ENCODE measurements at places on chromosomes 1 and 21.

GRCh38 chr1:226310245-226310540, 1.2 kb upstream of the LIN9 start:
- no peak for DNase-seq

DNA sequence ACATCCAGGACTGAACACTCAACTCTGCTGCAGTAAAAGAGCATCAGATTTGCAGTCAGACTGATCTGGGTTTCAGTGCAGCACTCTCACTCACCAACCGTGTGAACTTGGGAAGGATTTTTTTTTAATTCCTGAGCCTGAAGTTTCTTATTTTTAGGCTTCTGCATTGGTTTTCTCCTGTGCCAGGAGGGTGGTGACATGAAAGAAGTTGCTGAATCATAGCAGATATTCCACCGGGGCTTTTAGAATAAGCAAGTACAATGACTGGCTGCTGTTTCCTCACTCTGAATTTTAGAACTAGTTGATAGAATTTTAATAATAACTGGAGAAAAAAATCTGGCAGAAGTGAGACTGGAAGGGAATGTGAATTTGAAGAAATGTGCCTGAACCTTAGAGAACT, 11.6 kb downstream of the ADAM30 start:
- no peak for DNase-seq

DNA sequence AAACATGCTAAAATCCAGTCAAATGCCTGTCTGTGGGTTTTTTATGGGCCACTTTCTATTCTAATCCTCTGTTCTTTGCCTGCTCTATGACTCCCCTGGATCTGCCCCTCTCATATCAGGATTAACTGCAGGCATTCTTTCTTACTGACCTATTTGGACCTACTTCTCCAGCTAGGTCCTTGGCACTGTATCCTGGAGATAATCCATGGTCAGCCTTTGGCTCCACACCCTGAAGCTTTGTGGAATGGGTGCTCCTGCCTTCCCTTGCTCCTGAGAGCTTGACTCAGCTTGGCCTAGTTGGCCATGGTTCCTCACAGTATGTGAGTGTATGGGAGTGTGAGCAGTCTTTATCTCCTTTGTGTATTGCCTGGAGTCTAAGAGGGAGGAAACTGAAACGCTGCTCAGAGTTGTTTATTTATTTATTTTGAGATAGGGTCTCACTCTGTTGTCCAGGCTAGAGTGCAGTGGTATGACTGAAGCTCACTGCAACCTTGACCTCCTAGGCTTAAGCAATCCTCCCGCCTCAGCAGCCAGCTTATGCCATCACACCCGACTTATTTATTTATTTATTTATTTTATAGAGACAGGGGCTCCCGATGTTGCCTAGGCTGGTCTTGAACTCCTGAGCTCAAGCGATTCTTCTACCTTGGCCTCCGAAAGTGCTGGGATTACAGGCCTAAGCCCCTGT, 28.7 kb upstream of the CDC14A start:
- DNase-seq: no peak

GRCh38 chr1:229035054-229035747, 235.7 kb upstream of the RAB4A start:
- DNase-seq: no peak

- no peak for DNase-seq
These were observed 483.9 kb downstream of the DISC1 start for GRCh38 chr1:232110281-232111090.

GRCh38 chr1:28172713-28173150, 3.8 kb downstream of the PTAFR start:
- no peak for DNase-seq

DNA sequence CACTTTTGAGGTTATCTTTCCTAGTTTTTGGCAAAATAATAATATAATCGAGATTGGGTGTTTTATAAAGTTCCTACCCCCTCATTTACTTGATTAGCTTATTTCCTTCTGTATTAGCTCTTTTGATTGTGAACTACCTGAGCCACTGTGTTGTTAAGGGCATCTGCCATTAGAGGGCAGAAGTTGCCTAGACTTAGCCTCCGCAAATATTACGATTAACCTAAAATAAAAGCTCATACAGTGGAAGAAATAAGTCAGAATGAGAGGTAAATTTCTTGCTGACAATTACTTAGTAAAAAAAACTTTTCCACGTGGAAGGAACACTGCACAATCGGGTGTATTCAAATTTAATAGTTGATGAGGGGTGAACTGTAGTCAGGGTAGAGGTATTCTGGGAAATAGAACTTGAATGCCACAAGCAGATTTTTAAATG, 2.3 kb downstream of the H3-3A start:
- DNase-seq: peak; percentile 28

GRCh38 chr21:40680311-40680710, 166.6 kb downstream of the DSCAM start:
- DNase-seq: no peak

DNA sequence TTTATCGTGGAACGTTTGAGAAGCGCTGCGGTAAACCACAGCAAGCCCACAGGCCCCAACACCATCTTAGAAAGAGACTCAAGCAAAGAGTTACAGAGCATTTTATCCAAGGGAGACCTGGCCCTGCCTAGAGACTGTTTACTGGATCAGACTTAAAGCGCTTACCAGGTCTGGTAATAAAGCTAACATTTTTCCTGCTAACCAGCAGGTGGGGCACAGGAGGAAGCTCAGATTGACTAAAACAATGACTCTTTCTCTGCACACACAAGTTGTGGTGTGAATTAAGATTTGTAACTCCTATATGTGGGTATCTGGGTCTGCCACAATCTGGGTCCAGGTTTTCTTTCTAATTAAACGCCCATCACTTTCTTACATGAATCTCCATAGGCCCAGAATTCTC, 136.5 kb upstream of the ETS2 start:
- no peak for DNase-seq

GRCh38 chr1:75722966-75723365, 1.5 kb upstream of the ACADM start:
- DNase-seq: no peak

DNA sequence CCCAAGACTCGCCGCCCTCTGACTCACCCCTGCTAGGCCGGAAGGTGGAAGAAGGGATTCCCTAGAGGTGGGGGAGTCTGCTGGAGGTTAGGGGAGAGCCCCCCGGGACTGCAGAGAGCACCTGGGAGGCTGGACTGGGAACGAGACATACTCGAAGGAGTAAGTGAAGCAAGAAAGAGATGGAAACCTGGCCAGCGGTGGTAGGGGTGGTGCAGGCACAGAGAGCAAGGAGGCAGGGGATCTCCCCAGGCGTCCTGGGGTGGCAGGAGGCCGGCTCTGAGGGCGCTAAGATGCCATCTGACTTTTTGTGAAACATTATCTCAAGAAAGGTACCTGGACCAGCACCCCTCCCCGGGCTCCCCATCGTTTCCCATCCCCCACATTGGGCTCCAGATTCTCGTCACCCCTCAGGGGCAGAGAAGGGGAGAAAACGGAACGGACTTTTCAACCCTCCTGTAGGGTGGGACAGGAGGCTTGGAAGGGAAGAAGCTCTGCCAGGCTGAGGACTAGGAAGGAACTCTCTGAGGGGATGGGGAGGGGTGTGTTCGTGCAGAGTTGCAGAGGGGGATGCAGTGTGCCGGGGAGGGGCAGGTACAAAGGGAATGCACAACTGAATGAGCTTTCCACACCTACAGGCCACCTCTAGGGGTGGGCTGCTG, 708 bp downstream of the CHRNB2 start:
- no peak for DNase-seq

- no peak for DNase-seq
These were observed 32.0 kb upstream of the PSEN2 start for GRCh38 chr1:226838456-226838855.

GRCh38 chr21:26282058-26282457, 111.5 kb upstream of the APP start:
- no peak for DNase-seq

DNA sequence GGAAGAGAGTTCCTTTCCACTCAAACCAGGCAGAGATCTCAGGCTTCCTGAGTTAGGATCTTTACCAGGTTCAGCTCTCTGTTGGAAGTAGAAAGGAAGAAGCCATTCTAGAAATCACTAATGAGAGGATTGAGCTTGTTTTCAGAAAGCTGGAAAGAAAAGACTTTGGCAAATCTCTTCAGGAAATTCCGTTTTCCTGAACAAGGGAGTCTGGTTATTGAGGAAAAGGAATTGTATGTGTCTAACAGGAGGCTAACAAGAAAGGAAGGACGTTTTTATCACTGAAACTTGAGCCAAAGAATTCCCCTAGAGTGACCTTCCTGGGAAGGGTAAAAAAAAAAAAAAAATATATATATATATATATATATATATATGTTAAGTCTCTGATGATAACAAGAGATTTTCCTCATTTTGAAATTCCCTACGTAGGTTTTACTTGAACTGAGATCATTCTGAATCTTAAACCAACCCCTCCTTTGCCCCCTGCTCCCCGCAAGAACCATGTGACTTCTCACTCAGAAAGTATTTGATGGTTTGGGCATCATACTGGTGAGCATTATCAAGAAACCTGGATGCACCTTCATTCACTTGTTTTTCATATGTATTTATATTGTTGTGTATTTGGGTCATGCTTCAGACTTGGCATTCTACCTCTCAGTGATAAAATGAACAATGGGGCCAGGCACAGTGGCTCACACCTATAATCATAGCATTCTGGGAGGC, 98.4 kb upstream of the BMP8A start:
- DNase-seq: no peak

DNA sequence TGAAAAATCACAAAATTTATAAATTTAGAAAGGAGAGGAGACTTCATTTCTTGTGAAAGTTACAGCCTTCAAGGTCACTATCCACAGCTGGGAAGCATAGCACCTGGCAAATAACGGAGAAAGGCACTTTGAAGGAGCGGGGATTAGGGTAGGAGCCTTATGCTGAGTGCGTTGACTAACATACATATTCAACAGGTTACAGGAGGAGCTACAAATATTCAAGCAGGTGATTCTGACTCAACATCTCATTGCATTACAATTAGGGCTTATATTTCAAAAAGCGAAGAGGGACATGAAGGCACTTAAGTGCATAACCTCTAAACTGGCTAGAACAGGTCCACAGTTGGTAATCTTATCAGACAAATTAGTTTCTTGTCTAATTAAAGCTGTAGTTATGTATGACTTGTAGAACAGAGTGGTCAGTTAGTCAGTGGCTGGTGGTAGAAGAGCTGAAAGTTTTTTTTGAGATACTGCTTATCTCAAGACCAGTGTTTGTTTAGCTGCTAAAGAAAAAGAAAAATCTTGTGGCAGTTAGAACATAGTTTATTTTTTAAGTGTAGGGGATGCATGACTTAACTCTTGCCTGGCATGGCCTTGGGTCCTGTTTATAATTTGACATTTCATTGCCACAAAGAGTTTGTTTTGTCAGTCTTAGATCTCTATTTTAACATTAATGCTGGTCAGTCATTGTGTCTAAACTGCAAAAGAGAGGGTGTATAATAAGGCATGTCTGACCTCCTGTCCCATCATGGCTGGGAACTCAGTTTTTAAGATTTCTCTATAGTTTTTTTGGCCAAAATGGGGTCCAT, 311.5 kb downstream of the DUSP10 start:
- DNase-seq: no peak

DNA sequence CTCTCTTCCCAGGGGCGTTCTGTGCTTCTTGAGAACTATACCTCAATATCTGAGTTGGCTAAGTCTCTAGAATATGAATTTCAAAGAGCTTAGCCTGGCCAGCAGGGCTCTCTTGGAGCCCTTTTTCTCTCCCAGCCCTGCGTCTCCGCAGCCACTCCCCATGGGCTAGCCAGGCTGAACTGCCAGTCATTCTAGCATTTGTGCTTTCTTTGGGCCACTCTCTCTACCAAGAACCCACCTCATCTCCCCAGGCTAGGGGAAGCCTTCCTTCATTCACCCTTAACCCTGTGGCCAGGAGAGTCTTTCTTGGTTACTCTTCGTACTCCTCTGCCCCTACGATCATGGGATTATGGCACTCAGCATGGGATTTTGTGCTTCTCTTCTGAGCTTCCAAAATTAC, 18.2 kb downstream of the ABCG1 start:
- no peak for DNase-seq

DNA sequence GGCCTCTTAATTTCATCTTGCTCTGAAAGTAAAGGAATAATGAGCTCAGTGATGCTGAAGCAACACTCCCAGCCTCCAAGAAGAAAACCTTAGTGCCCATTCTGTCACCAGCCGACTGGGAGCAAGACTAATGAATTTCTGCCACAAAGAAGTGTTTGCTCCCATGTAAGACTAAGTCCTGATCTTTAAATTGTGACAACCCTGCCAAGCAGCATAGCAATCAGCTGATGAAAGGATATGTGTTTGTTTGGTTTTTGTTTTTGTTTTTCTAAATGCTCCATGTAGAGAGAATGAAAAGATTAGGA, 113.7 kb upstream of the PALMD start:
- DNase-seq: no peak

DNA sequence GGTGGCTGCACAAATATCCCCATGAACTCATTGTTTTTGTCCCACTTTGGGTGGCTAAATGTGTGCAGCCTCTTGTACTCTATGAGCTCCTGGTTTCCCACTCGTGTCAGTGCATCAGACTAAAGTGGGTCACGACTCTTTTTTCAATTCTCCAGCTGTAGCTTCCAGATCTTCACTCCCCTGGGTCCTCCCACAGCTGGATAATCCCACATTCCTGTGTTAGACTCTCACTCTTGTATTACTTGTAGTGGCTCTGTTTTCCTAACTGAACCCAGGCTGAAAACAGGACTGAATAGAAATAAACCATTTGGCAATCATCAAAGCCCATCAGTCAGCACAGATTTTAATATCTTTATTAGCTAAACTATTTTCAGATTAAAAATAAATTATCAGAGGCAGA, 60.4 kb downstream of the UBE2U start:
- no peak for DNase-seq

GRCh38 chr1:29390075-29390474, 153.8 kb downstream of the PTPRU start:
- no peak for DNase-seq

- no peak for DNase-seq
These were observed 1.7 kb downstream of the ALDH9A1 start for GRCh38 chr1:165696625-165697100.

GRCh38 chr1:223759273-223759672, 46.9 kb downstream of the CAPN2 start:
- no peak for DNase-seq

DNA sequence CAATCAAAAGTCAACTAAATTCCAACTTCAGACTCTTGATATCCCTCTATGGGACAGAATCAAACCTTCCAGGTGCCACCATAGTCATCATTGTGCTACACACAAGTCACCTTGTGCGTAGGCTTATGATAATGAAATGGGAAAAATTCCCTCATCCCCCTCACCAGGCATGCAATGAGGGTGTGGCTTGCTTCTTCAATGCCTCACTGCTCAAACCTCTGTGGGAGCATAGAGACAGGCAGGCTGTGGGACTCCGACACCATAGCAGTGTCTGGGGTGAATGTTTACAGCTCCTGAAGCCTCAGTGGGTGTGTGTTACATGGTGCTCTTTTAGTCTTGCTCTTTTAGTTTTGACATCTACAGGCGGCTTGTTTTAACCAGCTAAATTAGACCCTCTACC, 42.4 kb downstream of the ZNF697 start:
- DNase-seq: no peak

GRCh38 chr1:171834821-171835220, 6.5 kb upstream of the DNM3 start:
- DNase-seq: no peak

DNA sequence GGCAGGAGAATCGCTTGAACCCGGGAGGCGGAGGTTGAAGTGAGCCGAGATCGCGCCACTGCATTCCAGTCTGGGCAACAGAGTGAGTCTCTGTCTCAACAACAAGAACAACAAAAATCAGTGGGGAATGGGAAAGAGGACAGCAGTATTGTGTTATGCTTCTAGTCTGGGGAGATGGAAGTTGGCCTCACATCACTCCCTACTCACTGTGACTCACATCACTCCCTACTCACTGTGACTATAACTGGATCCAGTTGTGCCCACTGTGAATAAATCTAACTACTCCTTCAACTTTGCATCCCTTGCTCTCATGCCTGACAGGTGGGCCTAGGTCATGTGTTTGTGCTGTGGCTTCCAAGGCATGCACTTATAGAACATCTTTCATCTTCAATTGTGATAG, 285.4 kb upstream of the USP24 start:
- no peak for DNase-seq

Measured in stimulated activated CD8-positive, alpha-beta memory T cell treated with anti-CD3 and anti-CD28 coated beads, Interleukin-7, amount 100 ng/mL, for 4 hours (primary cell).